ENCODE measurements at places on chromosomes 13 and 19.

GRCh38 chr13:89520468-89520867 is 1827.0 kb upstream of the MIR17HG start:
- no peak for DNase-seq

DNA sequence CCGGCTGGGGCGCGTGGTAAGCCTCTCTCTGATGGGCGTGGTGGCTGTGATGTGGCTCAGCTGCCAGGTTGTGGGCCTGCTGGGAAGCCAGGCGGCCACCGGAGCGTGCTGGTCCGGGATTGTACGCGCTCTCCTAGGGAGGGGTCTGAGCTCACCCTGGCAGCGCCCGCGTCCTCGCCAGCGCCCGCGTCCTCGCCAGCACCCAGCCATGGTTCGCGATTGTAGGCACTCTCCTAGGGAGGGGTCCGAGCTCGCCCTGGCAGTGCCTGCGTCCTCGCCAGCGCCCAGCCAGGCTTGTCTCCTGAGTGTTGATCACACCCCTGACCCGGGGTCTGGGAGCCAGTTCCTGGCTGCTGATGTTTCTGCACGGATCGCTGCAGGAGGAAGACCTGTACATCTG is 13.8 kb downstream of the ADAT3 start:
- no peak for DNase-seq

DNA sequence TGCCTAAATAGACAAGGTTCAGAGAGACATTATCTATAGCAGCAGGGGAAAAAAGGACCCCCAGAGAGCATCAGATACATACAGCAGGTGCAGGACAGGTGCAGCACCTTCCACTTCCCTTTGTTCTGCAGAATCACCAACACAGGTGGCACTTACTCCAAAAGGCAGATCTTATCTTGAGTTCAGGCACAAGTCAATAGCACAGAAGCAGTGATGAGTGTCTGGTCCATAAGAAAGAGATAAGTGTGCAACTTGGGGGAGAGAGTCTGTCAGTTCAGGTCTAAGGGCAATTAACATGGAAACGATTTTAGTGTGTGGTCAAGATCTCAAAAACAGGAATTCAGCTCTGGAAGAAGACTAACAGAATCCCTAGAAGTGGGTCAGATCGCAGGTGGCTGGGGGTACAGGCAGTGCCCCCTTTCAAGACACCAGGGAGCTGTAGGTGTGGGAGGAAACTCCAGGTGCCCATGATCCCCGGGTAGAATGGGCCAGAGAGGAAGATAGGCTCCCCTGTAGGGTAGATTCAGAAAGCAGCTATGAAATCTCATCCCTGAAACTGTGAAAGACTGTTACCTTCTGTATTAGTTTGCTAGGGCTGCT is 40.6 kb downstream of the TNFSF11 start:
- no peak for DNase-seq

DNA sequence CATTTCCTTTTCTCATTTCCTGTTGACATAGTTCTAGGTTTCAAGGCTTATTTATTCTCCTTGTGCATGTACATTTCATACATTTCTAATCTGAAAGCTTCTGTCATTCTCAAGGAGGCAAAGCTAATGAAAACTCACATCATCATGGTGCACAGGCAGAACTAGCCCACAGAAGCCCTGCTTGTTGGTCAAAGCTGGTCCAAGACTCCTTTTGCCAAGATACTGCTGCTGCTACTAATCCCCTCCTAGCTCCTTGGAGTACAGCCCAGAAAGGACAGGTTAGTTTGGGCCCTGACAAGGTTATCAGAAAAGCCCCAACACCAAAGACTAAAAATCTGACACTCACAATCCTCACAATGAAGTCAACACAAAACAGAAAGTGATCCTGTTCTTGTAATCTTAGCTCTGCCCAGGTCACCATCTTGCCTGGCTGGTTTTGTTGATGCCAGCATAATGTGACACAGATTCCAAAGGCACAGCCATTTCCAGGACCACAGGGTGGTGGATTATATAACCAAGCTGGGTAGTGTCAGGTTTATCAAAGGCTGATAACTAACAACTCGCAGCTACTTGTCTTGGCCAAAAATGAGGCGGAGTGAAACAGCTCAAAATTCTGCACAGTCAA is 417.4 kb downstream of the NDFIP2 start:
- no peak for DNase-seq

DNA sequence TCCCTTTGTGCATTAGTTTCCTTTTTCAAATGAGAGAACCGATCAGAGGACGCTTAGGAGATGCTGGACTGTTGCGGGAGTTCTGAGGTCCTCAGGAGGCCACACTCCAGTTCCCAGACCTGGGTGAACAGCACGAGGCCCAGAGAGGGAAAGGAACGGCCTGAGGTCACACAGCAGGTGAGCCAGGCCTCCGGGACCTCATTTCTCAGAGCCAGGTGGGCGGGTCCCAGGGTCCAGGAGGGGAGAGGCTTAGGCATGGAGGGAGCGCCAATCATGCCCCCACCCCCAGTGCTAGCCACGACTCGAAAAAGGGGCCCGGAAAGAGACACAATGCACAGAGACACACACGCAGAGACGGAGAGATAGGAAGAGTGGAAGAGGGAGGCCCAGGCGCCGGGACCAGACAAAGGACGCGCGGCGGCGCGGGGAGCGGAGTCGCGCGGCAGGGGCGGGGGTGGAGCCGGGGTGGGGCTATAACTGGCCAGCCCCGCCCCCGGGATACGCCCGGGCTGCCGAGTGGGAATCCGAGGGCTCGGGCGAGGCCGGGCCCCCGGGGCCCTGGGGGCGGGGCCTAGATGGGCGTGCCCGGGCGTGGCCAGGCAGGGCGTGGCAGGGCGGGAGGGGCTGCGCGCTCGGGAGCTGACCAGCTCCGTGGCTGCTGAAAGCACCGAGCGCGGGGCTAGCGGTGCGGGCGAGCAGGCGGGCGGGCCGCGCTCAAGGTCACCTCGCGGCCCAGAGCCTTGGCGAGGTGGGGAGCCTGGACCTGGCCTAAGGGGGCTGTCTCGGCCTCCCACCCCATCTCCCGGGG is 1.6 kb downstream of the ELAVL3 start:
- no peak for DNase-seq

GRCh38 chr19:7152568-7152967 is 83.1 kb downstream of the ZNF557 start:
- no peak for DNase-seq

DNA sequence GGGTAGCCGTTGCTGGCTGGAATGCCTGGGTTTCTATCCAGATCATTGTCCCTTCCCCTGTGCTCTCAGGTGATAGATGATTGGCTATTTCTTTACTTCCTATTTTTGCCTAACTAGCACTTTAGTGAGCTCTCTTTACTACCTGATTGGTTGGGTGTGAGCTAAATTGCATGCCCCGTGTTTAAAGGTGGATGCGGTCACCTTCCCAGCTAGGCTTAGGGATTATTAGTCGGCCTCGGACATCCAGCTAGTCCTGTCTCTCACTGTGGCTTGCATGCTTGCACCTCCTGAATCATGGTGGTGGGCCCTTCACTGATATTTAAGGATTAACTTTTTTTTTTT is 10.1 kb downstream of the TTYH1 start:
- no peak for DNase-seq

DNA sequence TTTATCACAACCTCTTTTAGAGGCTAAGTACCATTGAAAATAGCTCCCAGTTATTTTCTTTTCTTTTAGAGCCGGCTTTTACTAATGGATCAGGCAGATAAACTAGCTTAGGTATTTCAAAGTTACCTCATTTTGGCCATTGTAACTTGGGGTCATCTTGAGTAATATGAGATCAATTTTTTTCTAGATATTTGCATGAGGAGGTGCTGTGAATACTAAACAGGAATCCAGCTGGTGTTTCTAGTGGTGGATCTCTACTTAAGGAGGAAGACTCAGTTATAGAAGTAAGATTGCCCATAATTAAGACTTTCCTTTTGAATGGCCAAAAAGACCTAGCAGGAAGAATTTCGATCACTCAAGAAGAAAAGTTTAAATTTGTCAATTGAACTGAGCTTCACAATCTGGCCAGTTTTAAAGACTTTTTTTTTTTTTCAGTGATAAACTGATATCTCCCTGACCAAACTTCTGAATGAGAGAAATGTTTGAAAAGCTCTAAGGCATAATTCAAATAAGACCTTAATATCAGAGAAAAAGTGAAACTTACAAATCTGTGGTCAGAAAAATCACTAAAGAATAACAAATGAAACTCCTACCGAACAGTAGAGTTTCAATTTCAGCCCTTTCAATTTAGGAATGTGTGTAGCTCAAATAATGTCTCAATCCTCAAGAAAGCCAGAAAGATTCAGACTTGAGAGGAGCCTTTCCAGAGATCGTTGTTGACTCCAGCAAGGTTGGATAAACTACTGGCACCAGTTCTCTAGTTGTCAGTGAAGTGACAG is 11.6 kb upstream of the NAA16 start:
- no peak for DNase-seq

DNA sequence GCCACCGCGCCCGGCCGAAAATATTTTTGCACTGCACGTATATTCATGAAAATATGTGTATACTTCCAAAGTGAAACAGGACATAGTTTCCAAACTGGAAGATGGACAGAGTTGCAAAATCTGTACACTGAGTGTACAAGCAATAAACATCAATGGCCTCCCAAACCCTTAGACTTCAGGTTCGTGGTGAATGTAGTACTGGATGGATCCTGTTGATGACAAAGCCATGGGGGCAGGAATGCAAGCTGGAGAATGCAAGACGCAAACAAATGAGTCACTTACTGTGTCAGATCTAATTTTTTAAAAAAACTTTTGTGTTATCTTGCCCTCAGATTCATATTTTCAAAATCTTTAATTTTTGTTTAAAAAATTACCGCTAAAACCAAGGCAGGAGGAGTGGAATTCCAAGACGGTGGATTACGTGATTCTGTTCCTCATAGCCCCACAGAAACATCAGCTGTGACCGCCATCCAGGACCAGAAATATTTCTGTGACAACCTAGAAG is 12.7 kb upstream of the LILRA2 start:
- no peak for DNase-seq

GRCh38 chr13:41919741-41920487 is 41.0 kb downstream of the VWA8 start:
- DNase-seq = no peak

- DNase-seq = no peak
Measured at GRCh38 chr19:5083547-5083965, 114.6 kb downstream of the KDM4B start.

DNA sequence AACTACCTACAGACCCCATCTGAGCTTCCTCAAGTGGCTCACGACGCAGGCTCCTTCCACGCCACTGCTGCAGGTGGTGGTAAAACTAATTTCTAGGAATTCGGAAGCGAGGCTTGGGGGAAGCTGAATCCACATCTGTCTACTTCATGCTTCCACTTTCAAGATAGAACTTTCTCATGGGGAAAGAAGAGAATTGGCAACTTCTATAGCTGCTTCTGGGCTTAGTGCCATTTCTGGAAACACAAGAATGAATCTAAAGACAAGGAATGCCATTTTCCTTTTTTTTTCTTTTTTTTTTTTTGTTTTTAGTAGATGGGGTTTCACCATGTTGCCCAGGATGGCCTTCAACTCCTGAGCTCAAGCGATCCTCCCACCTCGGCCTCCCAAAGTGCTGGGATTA is 2.8 kb upstream of the NLRP12 start:
- no peak for DNase-seq

- no peak for DNase-seq
Measured at GRCh38 chr19:570251-570686, 2.1 kb upstream of the BSG start.

GRCh38 chr13:85528491-85529217 is 270.6 kb downstream of the SLITRK6 start:
- DNase-seq = no peak

DNA sequence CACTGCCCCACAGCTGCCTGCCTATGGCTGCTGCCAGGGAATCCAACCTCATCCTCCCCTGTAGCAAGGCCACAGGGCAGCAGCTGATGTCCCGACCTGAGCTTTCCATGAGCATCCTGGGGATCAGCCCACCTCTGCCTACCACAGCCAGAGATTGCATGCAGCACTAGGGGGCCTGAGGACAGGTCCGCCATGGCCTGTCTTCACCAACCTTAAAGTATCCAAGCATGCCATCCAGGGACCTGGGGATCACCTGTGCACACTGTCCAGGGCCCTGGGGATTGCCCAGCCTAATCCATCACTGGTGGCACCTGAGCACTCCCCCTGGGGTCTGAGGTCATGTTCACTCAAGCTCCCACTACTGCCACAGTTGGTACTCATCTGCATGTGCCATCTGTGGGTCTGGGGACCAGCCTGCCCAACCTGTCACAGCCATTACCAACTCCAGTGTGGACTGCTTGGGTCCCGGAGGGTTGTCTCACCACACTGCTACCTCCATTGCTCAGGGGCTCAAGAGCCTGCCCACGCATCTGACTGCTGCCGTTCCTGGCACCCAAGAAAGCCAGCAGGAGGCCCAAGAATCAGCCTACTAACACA is 53.0 kb downstream of the KCTD15 start:
- no peak for DNase-seq

GRCh38 chr19:8214802-8215201 is 5.6 kb downstream of the CERS4 start:
- no peak for DNase-seq
